ENCODE measurements at places on chromosomes 4 and X.

DNA sequence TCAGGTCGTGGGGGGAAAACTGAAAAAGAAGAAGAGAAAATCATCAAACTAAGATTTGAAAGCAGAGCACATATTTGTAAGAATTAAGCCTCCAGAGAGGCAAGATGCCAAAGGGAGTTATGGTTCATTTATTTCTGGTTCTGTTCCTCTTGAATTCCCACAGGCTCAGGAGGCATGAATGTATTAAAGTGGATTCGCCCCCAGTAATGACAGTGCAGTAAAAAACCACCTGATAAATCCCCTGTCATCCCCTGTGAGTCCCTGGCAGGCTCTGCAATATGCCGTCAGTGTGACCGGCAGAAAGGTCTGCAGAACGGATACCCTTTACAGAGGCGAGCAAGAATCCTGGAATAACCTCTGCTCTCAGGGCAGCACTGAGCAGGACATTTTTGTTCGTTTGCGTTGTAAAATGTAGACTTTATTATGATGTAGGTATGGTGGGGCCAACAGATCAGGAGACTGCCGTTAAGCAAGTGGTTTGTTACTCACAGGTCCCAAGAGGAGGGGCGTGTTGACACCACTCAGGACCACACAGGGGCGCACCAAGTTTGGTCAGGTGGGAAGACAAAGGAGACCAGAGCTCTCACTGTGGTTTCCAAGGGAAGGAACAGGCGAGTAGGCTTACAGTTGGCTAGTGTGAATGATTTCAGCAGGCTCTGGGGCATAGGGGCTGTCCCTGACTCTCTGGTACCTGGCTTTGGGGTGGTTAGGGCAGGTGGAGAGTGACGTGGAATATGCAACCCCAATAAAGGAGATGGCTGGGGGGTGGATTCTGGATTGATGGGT is 75.3 kb downstream of the DHRSX start:
- peak; percentile 55 for DNase-seq

DNA sequence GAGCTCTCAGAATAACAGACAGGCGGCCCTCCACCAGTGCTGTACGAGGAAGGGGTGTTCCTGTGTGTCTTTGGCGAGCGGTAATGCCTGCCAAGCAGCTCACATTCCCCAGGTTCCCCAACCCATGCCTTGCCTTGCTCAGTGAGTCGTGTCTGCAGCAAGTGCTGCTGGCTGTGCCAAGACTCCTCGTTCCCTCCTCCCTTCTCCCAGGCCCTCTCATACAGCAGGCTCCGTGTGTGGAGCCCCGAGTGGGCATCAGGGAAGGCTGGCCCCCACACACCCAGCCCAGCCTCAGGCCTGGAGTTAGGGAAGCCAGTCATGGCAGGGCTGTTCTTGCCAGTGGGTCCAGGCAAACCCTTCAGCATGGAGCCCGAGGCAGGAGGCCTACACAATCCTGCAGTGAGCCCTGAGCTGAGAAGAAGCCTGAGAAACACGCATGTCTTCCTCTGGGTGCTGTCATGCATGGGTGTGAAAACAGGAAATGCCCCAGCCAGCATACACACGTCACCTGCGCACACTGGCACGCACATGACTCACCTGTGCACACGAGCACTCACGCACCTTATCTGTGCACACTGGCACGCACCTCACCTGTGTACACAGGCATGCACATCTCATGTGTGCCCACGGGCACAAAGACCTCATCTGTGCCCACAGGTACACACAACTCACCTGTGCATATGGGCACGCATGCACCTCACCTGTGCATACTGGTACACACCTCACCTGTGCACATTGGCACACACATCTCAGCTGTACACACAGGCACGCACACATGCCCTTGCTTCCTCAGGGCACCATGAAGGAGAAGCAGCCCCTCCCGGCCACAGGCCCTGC is 238.7 kb downstream of the DHRSX start:
- DNase-seq, result no peak

DNA sequence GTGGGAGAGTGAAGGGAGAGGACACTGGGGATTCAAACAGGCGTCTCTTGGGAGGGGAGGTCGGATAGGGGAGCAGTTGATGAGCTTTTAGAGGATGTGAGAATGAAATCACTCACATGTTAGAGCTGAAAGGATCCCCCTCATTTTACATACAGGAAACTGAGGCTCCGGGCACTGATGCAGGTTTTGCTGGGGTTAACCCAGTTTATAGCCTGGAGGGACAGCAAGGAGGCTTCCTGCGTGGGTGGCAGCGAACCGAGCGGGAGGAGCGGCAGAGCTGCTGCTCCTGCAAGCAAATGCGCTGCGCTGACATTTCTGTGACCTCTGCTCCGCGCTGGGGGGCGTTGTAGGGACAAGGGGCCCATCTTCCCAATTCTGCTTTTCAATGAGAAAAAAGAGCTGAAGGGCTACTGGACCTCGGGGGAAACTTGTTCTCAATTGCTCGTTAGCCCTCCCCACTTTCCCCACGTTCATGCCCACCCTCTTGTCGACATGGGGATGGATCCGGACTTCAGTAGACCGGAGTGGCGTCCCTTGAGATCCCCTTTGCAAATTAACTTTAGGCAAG is 1.2 kb upstream of the NEUROG2 start:
- DNase-seq, result no peak

GRCh38 chr4:184950117-184950830 is 68.0 kb upstream of the HELT start:
- no peak for DNase-seq

DNA sequence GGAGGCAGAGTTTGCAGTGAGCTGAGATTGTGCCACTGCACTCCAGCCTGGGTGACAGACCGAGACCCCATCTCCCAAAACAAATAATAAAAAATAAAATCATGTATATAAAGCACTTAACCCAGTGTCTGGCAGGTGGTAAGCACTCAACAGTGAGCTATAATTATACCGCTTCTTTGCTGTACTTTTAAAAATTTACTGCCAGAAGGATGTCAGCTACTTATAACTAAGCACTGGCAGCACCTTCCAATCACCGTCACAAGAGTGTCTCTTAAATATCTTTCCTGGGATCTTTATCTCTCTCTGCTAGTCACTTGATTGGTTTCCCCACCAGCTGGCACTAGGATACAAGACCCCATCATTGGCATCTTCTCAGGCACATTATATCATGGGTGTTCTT is 53.9 kb upstream of the DAPP1 start:
- no peak for DNase-seq

DNA sequence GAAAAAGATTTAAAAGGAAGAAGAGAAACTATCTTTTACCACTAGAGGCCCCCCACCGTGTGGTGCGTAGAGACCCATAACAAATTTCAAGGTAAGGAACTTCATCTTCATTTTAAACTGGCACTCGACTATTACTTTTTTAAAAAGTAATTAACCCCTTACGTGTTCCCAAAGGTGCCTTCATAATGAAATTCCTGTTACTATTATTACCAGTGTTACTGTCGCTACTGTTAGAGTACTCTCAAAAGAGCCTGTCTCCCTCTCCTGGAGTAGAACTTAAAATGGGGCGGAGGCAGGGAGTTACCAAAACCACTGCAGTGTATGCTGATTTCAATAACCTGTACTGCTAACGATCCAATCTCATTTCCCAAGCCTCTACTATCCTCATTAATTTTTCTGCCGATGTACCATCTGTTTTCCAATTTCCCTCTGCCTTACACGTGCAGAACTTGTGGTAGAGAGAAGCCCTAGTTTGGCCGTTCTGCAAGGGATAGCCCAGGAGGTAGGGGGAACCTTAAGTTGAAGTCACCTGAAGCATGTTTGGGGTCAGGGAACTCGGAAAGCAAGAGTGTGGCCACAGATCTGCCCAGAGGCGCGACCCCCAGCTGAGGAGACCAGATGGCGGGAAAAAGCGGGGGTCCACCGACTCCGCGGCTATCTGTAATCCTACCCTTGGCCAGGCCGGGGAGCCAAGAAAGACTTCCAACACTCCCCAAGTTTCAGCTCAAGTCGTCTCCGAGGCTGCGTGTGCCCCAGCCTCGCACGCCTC is 720 bp upstream of the STK26 start:
- DNase-seq, result no peak

GRCh38 chrX:50881028-50881427 is 29.5 kb upstream of the BMP15 start:
- DNase-seq, result no peak

All from WERI-Rb-1 (cell line).